ENCODE measurements at places on chromosomes 16 and 17.

- no peak for DNase-seq
Measured at GRCh38 chr17:59494757-59495368, 70.5 kb upstream of the DHX40 start.

DNA sequence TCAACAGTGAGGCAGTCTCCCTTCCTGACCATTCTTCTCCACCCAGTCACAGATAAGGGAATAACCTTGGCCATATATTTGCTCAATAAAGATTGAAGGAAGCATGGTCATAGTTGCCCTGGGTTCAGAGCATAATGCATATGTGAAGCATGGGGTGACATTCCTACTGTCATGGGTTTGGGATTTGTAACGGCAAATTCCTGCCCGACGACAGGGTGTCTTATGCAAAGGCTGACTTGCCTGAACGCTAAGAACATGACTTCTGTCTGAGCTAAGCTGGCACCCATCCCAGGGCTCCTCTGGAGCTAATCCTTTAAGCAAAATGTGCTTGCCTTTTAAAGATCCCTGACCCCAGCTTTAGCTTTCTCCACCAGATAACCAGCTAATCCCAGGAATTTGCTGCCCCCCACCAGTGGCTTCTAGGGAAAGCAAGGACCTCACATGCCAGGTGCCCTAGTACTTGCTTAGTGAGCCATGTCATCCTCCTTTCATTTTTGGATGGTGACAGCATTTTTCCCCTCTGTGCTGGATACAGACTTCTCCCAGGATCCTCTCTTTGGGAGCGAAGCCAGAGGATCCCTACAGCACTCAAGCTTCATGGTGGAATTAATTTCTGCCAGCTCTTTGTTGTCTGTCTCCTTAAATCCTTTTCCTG, 11.7 kb downstream of the SLC7A6OS start:
- DNase-seq: peak; percentile 80

- DNase-seq: no peak
Measured at GRCh38 chr17:73401911-73402310, 90.1 kb upstream of the CDC42EP4 start.

GRCh38 chr16:30027588-30028437, 3.3 kb downstream of the TLCD3B start:
- no peak for DNase-seq

GRCh38 chr17:11122908-11123307, 118.1 kb upstream of the SHISA6 start:
- DNase-seq: no peak

All from adipocyte (in vitro differentiated cells).